ENCODE measurements at places on chromosomes 4 and X.

DNA sequence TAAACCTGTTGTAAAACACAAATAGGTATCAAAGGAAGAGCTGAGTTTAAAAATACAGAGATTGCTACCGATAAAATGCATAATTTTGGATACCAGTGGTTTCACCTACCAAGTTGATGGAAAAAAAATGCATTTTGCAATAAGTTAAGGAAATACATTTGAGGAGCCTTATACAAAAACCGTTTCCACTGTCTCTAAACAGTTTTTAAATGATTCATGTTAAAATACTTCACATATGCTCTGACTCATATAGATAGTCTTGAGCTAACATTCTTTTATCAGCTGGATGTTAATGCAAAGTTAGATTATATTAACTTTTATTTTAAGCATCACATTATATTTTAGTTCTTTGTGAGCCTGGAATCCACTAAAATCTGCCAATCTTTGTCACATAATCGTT, 50.6 kb upstream of the ANKRD17 start:
- no peak for DNase-seq

GRCh38 chrX:112935029-112935428, 94.4 kb upstream of the AMOT start:
- no peak for DNase-seq

- DNase-seq = no peak
Measured at GRCh38 chrX:40773809-40774208, 38.5 kb upstream of the MED14 start.

GRCh38 chrX:65476564-65476963, 58.0 kb downstream of the LAS1L start:
- no peak for DNase-seq

DNA sequence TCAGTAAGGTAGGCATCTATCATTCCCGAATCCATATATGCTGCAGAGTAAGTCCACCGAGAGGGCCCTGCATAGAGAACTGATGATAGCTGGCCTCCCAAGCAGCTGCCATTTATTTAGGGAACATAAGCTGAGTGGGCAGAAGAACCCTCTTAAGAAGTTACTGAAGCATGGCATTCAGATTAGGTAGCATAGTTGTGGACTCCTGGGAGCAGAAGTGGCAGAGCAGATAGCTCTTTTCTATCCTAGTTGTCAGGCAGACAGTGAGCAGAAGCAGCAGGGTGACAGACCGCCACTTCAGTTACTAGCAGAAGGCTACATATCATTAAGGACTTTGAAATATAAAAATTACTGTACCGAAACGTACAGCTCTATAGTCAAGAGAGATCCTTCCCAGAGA, 454.7 kb downstream of the PPP4R3C start:
- no peak for DNase-seq

DNA sequence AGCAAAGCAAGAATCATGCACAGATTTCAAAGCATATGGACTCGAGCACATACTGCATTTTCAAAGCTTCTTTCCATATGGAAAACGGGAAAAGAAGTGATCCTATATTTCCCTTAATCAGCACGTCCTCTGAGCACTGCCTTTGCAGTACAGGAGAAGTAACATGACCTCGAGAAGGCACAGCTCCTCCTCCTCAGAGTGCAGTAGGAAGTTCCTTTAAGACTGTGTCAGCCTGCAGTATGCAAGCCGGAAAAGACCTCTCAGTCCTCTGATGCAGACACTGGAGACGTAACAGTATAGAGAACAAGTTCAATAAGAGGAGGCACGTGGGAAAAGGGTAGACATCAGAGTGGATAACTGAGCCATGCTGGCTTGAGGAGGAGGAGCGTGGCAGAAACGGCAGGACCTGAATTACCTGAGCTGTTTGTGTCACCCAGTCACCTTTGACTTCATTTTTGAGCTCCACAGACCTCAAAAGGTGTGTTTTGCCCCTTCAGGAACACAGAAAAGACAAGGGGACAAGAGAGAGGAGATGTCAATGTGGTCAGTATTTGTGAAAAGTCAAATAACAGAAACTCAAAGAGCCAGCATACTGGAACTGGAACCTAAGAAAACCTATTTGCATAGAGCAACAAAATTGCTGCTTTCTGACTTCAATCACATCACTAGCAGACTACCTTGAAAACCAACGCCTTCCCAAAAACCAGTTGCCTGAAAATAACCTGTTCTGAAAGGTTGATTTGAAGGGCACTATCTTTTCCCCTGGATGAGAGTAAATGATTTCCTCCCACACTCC, 20.8 kb downstream of the IRF2 start:
- peak; percentile 23 for DNase-seq

DNA sequence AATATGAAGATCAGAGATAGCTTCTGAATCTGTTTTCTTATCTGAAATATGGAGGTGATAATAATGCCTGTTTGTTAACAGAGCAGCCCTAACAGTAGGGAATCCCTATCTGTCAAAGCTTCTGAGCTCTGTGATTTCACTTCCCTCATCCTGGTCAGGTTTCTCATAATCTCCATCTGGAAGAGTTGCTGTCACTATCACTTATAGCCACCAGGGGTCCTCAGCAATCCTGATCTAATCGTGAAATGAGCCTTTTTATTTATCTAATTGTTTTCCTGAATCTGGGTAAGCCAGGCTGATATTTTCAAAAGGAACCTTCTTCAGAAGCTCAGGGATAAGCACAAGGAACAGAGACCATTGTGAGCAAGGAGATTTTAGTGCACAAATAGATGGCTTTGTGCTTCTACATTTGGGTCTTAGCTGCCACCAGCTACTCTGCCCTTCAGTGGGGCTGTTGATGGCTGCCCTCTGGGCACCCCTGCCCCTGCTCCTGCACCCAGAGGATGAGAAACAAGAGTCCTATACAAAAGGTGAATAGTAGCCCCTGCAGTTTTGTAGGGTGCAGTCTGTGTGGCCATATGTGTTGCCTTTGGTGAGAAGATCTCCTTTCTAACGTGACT, 196.4 kb upstream of the RADX start:
- no peak for DNase-seq

DNA sequence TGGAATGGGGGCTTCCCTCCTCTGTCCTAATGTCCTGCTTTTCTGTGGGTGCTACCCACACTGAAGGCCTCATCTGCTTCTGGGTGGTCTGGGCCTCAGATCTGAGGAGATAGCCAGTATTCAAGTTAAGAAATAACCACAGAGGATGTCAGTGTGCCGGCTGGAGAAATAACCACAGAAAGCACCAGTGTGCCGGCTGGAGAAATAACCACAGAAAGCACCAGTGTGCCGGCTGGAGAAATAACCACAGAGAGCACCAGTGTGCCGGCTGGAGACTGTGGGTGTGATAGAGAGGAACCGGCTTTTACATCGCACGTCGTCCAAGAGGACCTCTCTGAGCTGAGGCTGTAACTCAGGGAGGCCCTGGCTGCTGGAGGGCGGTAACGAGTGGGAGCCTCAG, 65.7 kb upstream of the PSAPL1 start:
- DNase-seq = no peak

GRCh38 chr4:149719806-149720205, 95.8 kb downstream of the IQCM start:
- DNase-seq = no peak

DNA sequence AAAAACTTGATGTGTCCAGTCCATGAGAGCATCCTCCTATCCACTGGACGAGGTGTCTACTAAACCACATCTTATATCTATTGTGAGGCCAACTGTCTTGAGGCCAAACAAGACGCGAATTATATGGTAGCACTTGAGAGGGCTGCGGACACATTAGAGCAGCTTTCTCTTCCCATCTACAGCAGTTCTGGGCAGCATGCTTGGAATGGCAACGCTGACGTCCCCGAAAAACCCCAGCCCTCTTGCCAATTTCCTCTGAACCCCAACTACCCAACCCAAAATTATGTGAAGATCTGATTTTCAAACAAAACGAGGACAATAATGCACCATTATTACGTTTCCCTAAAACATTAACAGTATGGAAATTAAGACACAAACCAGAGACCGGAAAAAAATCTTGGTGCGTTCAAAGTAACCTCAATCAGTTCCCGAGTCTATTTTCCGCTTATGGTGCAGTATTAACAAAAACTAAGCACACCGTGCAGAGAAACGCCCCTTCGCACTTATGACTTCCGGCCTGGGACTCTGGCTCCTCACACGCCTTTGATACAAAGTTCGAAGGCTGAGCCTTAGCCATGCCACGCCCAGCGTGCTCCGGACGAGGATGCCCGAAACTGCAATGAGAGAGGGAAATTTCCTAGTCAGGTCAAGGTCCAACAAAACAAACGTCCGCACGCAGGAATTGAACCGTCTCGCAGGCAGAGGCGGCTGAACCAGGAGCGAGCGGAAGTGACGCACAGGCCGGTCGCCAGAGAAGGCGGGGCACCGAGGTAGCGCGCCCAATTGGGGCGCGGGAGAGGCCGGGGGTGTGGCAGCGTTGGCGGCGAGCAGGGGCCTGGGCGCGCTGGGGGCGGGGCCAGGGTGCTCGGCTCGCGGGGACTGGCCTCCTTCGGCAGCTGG, 458 bp upstream of the AP1AR start:
- peak; percentile 94 for DNase-seq

DNA sequence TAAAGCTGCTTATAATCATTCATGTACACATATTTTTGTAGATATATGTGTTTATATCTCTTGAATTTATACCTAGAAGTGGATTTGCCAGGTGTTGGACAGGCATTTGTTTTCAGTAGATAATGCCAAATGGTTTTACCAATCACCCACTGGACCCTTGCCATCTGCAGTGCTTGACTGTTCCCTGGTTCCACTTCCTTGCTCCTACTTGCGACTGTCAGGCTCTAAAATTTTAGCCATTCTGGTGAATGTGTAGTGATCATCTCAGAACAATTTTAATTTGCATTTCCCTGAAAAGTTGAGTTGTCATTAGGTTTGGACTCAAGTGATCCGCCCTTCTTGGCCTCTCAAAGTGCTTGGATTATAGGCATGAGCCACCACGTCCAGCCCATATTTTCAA, 122.4 kb upstream of the SLC34A2 start:
- no peak for DNase-seq

DNA sequence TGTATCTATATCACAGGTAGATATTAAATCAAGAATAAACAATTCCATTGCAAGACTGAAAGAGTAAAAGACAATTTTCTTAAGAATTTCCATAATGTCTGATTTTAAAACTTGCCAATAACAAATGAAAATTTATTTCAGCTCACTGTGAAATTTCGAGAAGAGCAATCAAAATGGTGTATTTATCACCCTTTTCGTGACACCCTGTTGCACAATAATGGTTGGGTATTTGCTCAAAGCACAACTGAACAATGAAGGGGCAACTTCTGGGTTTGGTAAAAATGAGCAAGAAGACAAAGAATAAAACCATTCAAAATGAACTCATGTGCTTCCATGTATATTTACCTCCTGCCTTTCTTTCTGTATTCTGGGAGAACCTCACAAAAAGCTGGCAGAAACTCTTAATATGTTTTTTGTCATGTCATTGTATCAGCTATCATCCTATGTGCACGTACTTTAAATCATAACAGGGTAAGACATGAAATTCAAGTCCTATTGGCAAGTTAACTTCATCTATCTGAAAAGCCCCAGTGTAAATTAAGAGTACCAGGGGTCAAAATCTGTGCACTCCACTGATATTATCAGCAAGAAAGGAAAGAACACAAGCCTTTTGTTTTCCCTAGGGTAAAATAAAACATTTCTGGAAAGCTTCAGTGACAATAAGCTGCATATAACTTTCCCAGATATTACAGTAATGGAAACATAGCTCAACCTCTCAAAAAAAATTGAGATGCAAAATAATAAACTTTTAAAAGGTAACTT, 126.9 kb upstream of the CBR4 start:
- DNase-seq = no peak

- DNase-seq = no peak
Measured at GRCh38 chrX:81202456-81202819, 536 bp downstream of the SH3BGRL start.

DNA sequence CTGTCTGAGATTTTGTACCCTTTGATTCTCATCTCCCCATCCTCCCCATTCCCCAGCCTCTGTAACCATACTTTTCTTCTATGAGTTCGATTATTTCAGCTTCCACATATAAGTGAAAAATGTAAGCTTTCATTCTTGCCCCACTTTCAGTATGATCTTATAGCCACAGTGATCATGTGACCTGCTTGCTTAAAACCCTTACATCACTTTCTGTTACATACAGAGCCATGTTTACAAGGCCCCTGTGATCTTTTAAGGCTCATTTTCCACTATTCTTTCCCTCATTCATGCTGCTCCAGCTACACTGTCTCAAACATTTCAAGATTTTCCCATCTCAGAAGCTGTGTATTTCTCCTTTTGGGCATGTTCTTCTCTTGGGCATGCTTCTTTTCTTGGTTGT, 147.7 kb downstream of the DCK start:
- no peak for DNase-seq

- DNase-seq = no peak
Measured at GRCh38 chrX:23575281-23575680, 92.0 kb upstream of the PRDX4 start.

DNA sequence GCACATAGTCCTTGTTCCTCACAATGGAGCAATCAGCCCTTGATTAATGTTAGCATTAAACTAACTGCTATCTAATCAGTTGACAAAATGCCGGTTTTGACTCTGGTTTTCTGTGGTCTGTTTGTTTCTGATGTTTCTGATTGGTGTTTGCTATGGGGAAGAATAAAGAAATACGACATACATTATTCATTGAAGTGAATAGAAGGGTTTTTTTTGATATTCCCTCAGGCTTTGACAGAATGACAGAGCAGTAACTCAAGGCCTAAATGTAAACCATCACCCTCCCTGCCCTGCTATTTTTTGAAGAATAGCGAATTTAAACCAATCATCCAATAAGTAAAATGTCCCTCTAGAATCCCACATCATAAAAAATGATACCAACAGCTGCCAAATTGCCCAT, 65.5 kb upstream of the HS3ST1 start:
- no peak for DNase-seq

DNA sequence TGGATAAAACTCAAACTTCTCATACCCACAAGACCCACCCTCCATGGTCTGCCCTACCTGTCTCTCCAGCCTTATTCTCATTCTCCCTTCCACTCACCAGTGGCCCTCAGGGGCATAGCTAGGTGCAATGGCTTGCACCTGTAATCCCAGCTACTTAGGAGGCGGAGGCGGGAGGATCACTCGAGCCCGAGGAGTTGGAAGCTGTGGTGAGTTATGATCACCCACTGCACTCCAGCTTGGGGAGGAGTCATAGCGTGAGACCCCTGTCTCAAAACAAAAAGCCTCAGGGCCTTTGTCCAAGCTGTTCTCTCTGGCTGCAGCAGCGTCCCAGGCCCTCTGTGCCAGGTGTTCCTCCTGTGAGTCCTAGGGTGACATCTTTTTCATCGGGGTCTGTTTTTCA, 16.5 kb downstream of the TKTL1 start:
- DNase-seq = no peak

- DNase-seq = no peak
Measured at GRCh38 chrX:19750783-19751467, 136.5 kb downstream of the SH3KBP1 start.

- DNase-seq = no peak
Measured at GRCh38 chrX:104280609-104281008, 25.9 kb upstream of the ESX1 start.

Data from stimulated activated CD4-positive, alpha-beta T cell treated with anti-CD3 and anti-CD28 coated beads, Interleukin-2, amount 100 ng/mL, for 4 hours (primary cell).